ENCODE measurements at places on chromosomes 6 and 20. TPM values are rescaled to one million over a fixed set of nuclear protein-coding genes. Genes with fewer than 3 reads are reported as not detected.

Gene RALY
- 53.9 TPM for total RNA-seq

Gene SLC12A5
- total RNA-seq: 0.69 TPM

Gene CARMIL1
- total RNA-seq: 26.5 TPM

- peak; percentile 26 for DNase-seq
Observed at GRCh38 chr6:38762848-38763247, 47.7 kb downstream of the DNAH8 start.

DNA sequence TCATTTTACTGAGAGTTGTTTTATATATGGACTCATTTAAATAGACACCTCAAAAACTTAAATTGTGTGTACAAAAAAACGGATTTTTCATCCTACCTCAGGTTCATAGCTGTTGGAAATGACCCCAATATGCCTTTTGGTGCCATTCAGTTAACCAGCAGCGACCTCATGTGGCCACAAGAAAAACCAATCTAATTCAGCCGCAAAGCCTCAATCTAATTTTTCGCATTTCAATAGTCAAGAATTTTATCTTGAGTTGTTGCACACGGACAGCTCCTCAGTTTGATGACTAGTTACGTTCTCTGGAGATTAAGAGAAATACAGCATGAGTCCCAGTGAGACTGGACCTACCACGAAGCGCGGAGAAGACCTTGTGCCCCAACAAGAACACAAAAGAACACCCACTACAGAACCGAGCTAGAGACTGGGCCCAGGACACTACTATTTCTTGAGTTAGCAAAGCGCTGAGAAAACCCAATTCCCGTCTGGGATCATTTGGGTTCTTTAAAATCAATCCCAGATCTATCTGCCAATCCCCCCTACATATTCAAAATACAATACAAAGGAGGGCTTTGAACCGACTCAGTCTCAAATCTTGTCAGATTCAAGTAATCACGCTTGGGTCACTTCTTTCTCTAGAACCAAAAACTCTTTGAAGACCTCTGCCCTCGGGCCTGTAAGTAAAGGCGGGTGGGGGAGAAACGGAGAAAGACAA, 1.1 kb downstream of the TCP11 start:
- peak; percentile 48 for DNase-seq

- no peak for DNase-seq
Observed at GRCh38 chr20:2144850-2145249, 43.2 kb downstream of the STK35 start.

DNA sequence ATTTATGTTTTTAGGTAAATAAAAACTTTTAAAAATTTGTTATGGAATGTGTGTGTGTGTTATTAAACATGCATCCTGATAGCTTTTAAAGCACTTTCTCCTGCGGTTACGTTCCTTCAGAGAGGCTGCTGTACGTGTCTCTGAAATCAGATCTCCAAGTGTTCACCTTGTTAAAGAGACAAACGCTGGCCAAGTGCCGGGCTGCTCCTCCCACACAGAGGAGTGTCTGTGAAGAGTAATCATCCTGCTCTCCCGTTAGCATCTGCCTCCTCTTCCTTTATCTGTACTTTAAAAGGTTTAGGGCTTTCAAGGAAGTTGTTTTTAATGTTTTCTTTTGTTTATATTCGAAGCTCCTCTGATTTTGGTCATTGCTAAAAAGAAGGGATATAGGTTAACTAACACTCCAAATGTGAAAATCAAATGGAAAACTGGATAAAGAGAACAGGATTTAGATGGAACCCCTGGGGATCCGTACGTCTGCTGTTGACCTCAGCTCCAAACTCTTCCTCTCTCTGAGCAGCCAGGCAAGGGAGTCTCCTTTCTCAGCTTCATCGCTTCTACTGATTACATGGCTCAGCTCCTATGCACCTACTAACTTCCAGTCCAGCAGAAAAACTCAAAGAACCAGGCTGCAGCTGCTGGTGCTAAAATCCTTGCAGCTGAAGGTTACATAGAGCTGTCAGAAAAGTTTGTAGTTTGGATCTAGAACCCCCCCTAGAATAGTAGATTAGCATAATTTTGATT, 20.0 kb downstream of the IRF4 start:
- no peak for DNase-seq

- DNase-seq: no peak
Observed at GRCh38 chr20:2109425-2110210, 8.0 kb downstream of the STK35 start.

- no peak for DNase-seq
Observed at GRCh38 chr20:62642666-62643520, 590 bp downstream of the SLCO4A1 start.

DNA sequence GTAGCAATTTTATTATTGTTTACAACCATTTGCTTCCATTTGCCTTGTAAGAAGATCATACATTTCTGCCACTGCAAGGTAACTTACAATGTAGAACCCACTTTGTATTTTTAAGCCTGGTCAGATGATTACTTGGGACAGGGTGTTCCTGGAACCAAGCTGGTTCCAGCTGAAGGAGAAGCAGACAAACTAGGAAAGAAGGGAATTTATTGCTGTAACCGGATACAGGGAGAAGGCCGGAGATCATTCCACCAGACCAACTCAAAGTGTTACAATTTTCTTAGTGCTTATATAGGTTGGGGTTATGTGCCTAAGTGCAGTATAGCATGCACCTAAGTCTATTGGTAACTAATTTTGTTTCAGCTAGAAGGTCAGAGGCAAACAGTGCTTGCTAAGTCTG, 104.4 kb downstream of the MANEA start:
- no peak for DNase-seq

- peak; percentile 43 for DNase-seq
Observed at GRCh38 chr6:116557893-116558292, 4.3 kb downstream of the CALHM4 start.

DNA sequence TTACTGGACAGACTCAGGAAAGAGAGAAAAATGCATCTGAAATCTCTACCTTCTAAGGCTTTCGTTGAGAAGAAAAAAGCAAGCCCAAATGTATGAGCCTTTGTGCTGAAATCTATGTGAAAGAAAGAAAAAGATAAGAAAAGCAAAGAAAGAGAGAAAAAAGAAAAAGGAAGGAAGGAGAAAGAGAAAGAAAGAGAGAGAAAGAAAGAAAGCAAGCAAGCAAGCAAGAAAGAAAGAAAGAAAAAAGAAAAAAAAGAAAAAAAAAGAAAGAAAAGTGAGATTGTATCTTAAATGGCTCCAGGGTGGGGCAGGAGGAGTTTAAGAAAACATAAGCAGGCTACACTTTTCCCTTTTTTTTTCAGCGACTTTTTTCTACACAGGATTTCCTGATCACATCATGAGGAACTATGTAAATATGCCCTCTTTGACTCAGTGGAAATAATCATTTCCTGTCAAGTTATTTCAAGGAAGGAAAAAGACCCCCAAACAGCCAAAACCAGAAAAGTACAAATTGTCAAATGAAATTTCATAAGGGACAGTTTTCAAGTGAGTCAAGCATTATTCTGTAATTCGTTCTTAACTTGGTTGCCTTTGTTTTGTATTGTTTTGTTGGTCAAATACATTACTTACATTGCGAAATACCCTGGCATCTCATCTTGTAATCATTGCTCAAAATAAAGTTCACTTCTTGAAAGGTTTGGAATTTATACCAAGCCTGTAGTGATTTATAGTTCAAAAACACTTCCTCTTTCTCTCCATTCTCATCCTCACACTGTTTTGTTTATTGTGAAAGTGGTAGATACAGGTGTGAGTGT, 79.5 kb upstream of the RNF217 start:
- no peak for DNase-seq

DNA sequence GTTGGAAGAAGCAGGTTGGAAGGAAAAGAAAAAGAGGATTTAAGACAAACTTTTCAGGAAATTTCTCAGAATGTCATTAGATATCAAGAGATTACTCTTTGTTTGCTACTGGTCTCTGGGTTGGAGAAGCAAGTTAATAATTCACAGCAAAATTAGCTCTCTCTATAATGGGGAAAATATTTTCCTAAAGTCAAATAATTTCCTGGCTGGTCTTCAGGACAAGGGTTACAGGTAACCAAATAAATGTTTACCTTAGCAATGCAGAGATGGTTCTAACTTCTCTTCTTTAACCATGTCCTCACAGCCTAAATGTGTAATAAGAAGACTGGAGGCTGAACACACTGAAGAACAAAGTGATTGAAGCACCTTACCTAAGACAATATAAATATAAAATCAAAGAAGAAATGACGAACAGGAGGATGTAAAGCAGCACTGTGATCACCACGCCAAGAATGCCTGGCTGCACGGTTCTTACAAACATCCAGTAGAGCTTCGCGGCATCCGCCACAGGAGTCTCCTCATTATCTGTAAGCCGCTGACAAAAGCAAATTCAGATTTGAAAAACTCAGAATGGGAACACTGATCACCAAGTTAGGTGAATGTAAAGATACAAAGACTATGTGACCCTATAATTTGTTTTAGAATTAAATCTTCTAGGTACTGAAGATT, 717.5 kb downstream of the TFAP2A start:
- no peak for DNase-seq

DNA sequence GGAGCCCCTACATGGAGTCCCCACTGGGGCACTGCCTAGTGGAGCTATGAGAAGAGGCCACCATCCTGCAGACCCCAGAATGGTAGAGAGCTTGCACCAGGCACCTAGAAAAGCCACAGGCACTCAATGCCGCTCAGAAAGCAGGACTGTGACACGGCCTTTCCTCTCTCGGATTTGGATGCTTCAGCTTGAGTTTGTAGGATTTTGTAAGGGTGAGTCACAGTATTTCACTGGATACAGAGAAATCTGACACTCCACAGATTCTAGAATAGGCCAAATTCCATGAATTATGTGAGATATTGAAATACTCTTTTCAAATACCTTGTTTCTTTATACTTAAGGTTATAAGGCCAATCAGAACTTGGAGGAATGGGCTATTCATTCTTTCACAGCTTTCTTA, 424.5 kb downstream of the HTR1B start:
- DNase-seq: no peak

Data from urinary bladder (tissue), 4 donors.